Psoas muscle (tissue), 8 donors: ENCODE measurements at places on chromosomes 13 and 19. TPM values are rescaled to one million over a fixed set of nuclear protein-coding genes. Genes with fewer than 3 reads are reported as not detected.

APOC1 gene
- 14.4 TPM for polyA plus RNA-seq

SOX1 gene
- not detected for polyA plus RNA-seq

MAP4K1 gene
- polyA plus RNA-seq: 0.36 TPM

FOSB gene
- 5.4 TPM for polyA plus RNA-seq
